ENCODE measurements at places on chromosomes 2 and 18.

DNA sequence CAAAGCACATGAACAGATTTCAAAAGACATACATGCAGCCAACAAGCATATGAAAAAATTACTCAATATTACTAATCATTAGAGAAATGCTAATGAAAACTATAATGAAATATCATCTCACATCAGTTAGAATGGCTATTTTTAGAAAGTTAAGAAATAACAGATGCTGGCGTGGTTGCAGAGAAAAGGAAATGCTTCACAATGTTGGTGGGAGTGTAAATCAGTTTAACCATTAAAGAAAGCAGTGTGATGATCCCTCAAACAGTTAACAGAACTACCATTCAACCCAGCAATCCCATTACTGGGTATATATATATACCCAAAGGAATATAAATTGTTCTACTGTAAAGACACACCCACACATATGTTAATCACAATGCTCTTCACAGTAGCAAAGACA is 117.7 kb upstream of the SETBP1 start:
- H3K4me1 ChIP-seq = no peaks in the 10 kb centered on the region
- H3K27me3 ChIP-seq = peaks cover 2% of the 10 kb centered on the region
- H3K36me3 ChIP-seq = no peaks in the 10 kb centered on the region

DNA sequence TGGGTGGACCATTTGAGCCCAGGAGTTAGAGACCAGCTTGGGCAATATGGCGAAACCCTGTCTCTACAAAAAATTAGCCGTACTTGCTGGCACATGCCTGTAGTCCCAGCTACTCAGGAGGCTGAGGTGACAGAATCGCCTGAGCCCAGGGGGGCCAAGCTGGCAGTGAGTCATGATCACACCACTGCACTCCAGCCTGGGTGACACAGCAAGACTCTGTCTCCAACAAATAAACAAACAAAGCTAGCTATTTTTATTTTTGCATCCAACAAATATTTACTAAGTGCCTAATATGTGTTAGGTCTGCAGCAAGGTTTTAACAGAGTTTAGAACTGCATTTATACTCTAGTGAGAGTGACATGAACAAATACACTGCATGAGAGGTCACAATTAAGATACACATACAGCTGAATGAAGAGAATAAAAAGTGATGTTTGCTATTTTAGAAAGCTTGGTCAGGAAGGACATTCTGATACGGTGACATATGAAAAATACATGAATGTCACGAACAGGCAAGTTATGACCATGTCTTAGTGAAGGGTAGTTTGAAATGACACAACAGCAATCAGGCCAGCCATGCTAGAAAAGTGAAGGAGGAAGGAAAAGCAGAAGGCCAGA is 83.2 kb upstream of the FRZB start:
- H3K4me3 ChIP-seq = no peak overlapping the region
- H3K27me3 ChIP-seq = no peaks in the 10 kb centered on the region
- H3K36me3 ChIP-seq = peaks cover 18% of the 10 kb centered on the region
- no peak overlapping the region for H3K27ac ChIP-seq
- H3K4me1 ChIP-seq = peaks cover 3% of the 10 kb centered on the region

- no peak for DNase-seq
- no peak overlapping the region for H3K27ac ChIP-seq
- H3K4me3 ChIP-seq = no peak overlapping the region
- no peaks in the 10 kb centered on the region for H3K36me3 ChIP-seq
- H3K4me1 ChIP-seq = no peaks in the 10 kb centered on the region
Observed at GRCh38 chr2:181021199-181021789, 40.9 kb downstream of the UBE2E3 start.

- H3K36me3 ChIP-seq = peaks cover 16% of the 10 kb centered on the region
- DNase-seq = no peak
- no peaks in the 10 kb centered on the region for H3K27me3 ChIP-seq
Observed at GRCh38 chr2:74481431-74481830, 1.4 kb downstream of the CCDC142 start.
